ENCODE measurements at places on chromosomes 5 and 9.

DNA sequence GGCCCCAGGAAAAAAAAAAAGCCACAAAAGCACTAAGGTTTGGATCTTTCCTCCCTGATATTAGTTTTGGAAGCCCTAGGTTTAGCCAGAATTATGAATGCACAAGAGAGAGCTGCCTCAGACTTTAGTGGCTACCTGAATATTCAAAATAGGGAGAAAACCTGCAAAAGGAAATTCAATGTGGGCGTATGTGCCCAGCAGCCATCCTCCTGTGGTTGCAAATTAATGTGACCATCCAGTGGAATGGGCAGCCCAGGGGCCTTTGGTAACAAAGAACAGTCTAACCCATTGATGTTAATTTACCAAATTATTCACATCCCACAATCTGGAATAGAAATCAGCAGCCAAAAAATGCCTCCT lies 298.4 kb downstream of the CWC27 start:
- no peak for DNase-seq

DNA sequence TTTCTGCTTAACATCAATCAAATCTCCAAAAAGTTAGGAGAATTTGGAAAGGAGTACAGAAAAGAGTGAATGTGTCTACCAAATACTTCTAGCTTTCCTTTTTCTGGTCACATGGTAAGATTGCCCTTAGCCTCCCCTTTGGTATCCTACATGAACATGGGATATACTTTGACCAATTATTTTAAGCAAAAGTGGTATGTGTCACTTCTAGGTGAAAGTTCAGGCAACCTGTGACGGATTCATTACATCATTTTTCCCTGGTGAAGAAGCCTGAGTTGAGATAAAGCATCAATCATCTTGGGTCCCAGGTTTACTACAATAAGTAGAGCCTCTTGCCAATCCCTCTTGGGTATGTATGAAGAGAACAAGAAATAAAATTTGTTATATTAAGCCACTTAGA lies 419.2 kb downstream of the PDE4D start:
- no peak for DNase-seq

GRCh38 chr9:116706310-116707290 lies 19.5 kb downstream of the TRIM32 start:
- DNase-seq: no peak

- no peak for DNase-seq
Measured at GRCh38 chr9:130806327-130806716, 28.7 kb upstream of the ABL1 start.

GRCh38 chr5:40165789-40166728 lies 513.7 kb upstream of the PTGER4 start:
- no peak for DNase-seq

GRCh38 chr5:96662725-96663518 lies 746 bp downstream of the CAST start:
- peak; percentile 74 for DNase-seq

DNA sequence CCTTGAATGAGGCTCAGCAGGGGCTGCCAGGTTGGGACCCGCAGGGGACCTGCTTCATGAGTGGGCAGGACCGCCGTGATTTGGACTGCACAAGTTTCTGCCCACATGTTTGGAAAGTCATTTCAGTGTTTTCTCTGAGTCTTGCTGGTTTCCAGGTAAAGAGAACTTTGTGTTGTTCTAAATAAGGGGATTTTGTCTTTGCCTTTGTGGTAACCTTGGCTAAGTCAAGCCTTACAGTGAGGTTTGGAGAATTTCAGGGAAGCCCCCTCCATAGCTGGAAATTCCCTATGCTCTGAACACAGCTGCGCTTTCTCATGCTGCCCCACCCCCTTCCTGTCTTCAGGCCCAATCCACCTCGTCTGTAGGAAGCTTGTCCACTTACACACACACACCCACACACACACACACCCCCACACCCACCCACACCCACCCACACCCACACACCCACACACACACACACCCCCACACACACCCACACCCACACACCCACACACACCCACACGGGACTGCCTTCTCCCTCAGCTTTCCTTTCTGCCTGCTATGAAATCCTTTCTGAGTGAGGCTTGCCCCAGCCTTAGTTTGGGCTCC lies 270.1 kb downstream of the HSPA4 start:
- no peak for DNase-seq

DNA sequence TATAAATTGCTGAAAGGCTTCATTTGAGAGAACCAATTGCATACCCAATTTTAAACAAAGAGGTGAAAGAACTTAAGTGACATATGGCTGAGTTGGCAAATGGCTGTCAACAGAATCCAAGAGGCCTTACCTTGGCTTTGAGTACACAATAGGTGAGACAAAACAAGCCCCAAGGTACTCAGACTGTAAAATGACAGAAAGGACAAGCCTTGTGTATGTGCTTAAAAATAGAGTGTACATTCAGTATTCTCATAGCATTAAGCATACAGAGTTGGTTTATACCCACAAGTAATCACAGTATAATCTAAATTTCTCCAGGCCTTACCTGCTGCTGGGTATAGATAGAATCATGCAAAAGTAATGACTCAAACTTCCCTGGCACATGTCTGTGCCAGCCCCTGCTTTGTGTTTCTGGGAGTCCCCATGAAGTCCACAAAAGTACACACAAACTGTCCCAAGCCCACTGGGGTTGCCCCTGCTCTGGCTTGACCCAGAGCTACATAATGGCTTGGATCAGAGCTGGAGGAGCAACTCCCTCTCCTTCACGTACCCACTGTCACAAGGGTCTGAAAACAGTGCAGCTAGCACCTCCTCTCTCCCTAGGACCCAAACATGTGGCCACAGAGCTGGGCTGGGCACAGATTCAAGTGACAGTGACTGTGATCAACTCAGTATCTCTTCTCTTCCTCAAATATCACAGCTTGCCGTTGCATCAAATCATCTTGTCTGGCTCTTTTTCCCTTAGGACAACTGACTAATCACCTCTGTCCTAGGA lies 250.8 kb downstream of the ENC1 start:
- no peak for DNase-seq

DNA sequence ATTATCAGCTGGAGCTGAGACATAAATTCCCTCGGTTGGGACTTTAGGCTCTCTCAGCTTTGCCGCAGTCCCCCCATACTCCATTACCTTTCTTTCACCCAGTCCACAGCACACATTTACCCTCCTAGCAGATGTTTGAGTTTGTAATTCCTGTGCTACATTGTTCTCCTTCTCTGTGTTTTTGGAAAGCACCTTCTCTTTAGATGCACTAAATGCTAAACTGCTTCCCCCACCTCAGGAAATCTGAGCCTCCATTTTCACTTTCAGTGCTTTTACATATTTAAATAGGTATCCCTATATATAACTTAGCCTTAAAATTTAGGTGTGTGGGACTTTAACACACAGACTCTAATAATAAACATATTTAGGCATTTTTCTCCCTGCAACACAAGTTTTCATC lies 356.9 kb downstream of the NFIB start:
- DNase-seq: no peak

DNA sequence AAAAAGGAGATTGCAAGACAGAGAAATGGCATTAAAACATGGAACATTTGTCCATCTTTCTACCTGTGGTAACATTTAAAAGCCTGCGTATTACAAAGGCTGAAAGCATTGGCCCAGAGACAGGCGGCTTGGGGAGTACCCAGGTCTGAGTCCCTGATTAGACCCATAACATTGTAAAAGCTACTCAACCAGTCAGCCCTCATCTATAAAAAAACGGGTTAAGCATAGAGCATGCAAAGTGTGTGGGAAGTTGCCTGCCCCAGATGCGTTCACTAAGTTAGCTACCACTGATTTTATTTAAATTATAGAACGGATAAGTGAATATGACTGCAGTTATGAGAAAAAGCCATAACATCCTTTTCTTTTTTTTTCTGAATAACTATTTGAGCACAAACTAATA lies 276.1 kb downstream of the CDH12 start:
- DNase-seq: no peak

DNA sequence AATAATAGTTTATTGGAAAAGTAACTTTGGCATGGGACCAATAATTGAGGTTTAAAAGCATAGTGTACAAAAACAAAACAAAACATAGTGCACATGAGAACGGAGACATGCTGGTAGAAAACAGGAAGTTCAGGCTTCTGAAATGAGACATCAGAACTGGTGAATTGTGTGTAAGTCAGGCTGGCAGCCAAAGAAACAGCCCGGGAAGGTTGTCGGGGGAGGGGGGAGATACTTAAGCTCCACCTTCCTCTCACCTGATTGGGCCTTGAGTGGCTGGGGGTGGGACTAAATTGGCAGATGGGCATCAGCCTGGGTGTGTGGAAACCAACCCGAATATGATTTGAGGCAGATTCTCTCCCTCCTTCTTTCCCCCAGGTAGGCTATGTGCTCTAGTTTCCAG lies 256.3 kb downstream of the SMARCA2 start:
- no peak for DNase-seq

DNA sequence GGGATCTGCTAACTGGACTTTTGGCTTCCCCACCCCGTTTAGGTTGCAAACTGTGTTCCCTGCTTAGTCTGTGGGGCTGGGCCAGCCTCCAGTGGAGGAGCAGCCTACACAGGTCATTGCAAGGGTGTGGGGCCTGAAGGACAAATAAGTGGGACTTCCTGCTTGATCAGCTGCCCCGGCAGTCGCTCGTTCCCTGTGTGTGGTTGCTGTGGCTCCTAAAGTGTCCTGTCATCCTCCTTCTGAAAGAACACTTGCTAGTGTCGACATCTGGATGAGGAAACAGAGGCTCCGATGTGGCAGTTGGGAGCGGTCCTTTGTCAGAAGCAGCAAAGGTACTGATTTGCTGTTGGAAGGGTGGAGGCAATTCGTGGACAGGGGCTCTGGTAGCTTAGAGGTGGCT lies 88.9 kb upstream of the TBCA start:
- no peak for DNase-seq

DNA sequence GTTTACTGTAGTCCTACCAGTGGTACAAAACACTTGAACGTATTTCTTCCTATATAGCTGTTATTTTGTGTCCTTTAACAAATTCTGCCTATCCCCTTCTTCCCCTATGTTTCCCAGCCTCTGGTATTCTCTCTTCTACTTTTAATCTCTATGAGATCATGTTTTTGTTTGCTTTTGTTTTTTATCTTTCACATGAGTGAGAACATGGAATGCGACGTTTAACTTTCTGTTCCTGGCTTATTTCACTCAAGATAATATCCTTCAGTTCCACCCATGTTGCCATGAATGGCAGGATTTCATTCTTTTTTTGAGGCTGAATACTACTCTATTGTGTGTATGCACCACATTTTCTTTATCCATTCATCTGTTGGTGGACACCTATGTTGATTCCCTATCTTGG lies 634.4 kb upstream of the WWC1 start:
- no peak for DNase-seq

- no peak for DNase-seq
Measured at GRCh38 chr5:158670201-158670600, 429.5 kb downstream of the EBF1 start.

GRCh38 chr5:159866093-159866492 lies 50.2 kb upstream of the ADRA1B start:
- no peak for DNase-seq

DNA sequence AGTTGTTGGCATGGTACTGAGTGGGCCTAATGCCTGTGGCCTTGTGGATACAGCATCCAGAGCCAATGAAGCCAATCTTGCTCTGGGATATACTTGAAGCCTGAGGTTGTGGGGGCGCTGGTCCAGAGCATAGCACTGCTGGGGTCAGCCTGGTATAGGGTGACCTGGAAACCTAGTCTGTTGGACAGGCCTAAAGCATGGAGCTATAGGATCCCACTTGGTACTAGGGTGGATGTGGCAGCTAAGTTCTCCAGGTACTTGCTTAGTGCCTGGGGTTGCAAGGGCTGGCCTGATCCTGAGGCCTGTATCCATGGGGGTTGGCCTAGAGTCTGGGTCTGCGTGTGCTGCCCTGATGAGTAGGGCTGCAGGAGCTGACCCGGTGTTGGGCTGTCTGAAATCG lies 1168.2 kb upstream of the C9orf72 start:
- DNase-seq: no peak

- no peak for DNase-seq
Measured at GRCh38 chr9:72721067-72721466, 199.7 kb downstream of the TMC1 start.

GRCh38 chr9:137534256-137535119 lies 15.7 kb downstream of the PNPLA7 start:
- DNase-seq: no peak

DNA sequence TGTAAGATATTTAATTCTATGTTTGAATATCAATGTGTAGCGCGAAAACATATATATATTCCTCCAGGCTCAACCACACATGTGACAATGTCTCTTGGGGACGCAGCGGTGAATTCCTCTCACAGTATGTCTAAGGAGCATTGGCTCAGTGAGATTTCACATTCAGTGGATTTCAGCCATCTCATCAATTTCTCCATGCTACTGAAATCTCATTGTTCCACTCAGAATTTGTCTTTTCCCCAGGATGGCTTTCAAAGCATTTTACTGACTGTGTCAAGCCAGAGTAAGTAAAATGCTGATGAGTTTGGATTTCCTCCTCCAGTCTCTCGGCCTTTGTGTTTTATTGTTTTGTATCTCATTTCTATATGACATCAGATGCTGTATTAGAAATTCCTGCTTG lies 1.3 kb upstream of the OR1J1 start:
- no peak for DNase-seq

DNA sequence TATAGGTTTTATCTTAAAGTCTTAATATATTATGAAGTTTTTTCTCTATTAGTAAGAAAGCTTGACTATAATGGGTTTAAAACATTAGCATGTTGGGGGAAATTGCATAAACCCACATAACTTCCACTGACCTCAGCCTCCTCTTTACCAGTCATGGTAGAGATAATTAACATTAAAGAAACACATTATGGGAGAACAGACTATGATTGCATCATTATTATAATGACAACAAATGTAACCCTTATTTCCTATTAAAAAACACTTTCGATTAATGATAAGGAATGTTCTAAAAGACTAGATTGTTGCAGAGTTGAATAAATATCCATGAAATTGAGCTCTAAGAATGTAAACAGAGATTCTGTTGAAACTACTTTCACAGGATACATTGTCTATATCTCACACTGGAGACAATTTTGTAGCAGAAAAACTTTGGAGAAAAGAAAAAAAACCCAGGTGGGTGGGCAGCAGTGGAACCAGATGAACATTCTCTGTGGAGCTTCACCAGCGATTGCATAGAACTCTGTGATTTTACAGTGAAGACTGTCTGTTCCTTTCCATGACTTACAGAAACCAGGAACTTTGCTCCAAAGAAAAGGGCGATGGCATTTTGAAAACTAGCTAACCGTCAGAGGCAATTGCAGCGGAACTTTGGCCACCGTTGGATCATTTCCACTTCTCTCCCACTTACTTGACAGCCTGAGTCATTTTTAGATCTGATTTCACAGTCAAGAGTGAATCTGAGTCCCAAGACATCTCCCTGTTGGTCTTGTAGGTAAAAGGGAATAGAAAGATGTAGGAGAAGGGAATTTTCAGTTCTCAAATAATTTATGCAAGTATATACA lies 21.0 kb upstream of the ERAP2 start:
- DNase-seq: no peak

DNA sequence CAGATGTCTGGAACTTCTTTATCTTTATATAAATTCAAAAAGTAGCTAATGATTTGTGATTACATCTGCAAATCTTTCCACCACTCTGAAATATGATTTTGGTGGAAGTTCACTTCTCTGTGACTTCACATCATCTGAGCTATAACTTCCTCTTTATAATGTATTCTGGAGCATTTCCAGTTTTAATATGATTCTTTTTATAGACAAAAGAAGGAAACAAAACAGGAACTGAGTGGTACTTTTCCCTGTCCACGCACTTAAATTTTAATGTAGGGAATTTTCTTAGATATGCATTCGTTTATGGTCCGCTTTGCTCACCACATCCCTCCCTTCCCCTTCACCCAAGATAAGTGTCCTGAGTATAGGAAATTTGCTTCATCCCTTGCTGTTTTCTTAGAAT lies 333.5 kb downstream of the CHSY3 start:
- DNase-seq: no peak
